ENCODE measurements at places on chromosomes 16 and 17.

GRCh38 chr17:61981323-61981722 lies 53.5 kb upstream of the INTS2 start:
- no peak for DNase-seq

- peak; percentile 61 for DNase-seq
Measured at GRCh38 chr17:82237746-82238471, 9.1 kb downstream of the SLC16A3 start.

- peak; percentile 55 for DNase-seq
Measured at GRCh38 chr17:28748852-28749515, 5.2 kb downstream of the TRAF4 start.

DNA sequence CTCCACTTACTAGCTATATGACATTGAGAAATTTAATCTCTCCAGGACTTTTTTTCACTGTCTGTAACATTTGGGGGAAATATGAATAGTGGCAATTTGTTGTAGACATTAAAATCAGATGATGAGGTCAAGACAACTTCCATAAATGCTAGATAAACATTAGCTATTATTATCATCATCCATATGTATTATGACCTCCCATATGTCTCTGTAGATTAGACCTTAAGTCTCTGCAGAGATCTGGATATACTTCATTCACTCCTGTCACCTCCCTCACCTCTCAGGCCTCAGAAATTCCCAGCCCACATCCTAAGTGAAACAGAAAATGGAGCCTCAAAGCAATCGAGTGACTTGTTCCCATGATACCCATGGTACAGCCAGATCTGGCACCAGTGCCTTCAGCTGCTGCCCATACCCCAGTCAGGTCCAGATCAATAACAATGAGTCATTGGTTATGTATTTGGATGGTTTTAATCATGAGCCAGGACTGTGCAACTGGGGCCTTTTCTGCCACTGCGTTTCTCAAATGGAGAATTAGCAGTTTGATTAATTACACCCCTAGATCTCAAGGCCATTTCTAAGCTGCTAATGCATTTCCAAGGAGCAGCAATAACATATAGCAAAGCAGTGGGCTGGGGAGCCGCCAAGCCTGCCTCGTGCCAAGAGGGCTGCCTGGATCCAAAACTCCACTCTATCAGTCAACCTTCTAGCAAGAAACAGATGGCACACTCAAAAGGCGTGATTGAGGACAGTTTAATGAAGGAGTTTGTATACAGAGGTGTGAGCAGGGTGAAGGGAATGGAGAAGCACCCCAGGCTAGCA lies 2.6 kb upstream of the FDXR start:
- DNase-seq, result no peak

- DNase-seq, result no peak
Measured at GRCh38 chr16:57504001-57504400, 17.7 kb upstream of the DOK4 start.

GRCh38 chr16:79050063-79050462 lies 550.5 kb downstream of the MAF start:
- DNase-seq, result no peak

DNA sequence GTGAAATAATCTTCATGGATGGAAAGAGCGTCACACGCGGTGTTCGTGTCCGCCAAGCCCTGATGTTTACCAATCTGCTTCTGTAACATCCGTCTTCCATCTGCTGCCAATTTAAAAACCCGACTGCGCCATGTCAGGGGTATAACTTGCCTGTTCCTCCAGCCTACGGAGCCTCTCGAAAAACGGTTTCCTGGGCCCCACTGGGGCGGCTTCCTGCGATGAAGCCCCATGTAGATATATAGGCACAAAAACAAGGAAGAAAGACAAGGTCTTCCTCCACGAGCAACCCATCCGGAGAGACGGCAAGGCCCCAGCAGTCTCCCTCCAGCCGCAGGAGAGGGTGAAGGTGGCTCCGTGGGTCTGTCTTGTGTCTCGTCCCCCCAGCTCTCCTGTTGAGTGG lies at the start of gene PTX4:
Gene PTX4, minus strand, starts transcription at position 326 of the 400 bp plus-strand sequence. Its CDS starts 35 bp downstream, at position 291.
- DNase-seq, result no peak
